ENCODE measurements at places on chromosomes 4 and X.

- DNase-seq = no peak
Observed at GRCh38 chr4:113223001-113223400, 173.5 kb downstream of the ANK2 start.

GRCh38 chr4:174377613-174378012 lies 93.9 kb downstream of the CEP44 start:
- no peak for DNase-seq

DNA sequence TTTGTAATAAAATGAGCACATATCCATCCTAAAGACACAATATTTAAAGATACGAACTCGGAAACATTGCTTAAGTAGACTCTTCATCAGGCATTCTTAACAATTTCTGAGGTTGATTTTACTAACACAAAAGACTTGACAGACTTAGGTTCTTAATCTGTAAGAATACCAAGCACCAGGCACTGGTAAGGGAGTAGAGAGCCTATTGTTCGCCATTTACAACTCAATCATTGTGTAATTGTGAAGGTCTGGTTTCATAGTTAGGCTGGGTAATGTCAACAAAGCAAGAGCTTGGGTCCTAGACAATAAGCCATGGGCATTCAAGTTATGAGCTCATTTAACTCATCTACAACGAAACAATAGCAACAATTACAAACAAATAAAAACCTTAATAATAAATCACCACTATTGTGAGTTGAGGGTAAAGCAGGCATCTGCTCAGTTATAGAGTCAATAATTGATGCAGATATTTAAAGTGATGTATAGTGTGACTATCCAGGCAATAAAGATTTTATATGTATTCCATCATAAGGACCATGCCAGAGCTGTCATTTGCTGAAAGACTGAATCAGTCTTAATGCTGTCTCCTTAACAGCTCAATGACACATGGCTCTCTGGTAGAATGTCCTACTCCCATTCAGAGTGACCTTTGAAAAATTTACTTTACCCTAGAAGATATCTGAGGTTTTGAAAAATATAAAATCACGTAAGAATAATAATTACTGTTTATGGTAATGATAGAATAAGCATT lies 664.0 kb upstream of the PCDH7 start:
- no peak for DNase-seq

DNA sequence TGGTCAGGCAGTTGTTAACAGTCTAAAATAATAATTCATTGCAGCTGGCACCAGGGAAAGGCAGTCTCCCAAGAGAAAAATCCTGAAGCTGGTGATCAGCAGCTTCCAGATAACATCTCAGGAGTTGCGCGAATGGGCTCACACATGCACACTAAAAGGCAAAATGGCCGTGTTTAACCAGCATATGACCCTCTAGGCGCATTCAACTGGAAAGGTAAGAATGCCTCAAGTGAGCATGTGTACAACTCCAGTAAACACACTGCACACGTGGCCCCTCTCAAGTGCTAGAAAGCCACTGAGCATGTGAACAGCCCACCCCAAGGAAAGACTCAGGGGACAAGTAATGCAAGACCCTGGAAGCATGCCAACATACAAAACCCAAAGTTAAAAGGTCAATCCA lies 33.1 kb downstream of the STPG2 start:
- no peak for DNase-seq

DNA sequence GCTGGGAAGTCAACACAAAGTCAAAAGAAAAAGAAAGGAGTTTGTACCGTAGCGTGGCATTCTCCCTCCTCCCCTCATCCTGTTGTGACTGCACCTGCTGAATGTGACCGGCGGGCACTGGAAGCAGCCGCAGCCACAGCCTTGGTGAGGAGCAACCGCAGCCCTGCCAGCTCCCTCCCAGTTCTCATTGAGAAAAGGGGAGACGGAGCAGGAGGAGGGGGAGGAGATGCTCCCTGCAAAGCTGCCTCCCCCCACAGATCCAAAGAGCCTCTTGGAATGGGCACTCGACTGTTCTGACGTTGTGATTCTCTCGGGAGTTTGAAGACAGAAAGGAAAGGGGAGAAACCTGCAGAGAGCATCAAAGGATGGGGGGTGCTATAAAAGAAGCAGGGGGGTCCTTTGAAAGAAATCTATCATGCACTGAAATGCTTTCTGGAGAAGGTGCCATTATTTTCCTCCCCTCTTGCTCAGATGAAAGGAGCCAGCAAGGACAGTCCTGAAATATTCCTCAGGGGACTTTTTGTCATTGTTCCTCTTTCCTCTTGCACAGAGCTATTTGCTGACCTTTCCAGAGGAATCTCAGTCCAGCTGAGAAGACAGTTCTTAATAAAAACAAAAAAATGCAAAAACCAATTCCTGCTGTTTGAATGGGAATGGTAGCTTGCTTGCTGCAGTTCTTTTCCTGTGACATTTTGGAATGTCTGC lies 429.7 kb downstream of the MAPK10 start:
- DNase-seq = no peak

Measured in activated CD8-positive, alpha-beta memory T cell treated with anti-CD3 and anti-CD28 coated beads for 1 hour (primary cell).